ENCODE measurements at places on chromosomes 6 and 20. TPM values are rescaled to one million over a fixed set of nuclear protein-coding genes. Genes with fewer than 3 reads are reported as not detected.

Gene PROKR2
- not detected for total RNA-seq

Gene LAMA2
- 54.8 TPM for total RNA-seq

Gene FAM83B
- total RNA-seq = not detected

Gene HLA-DQA2
- not detected for total RNA-seq

Gene NOTCH4
- 1.4 TPM for total RNA-seq

Gene OPRM1
- total RNA-seq = not detected

Gene HLA-DRB5
- not detected for total RNA-seq

Gene ELOVL2
- not detected for total RNA-seq

Gene BTN3A1
- total RNA-seq = 27.6 TPM

Gene DAAM2
- total RNA-seq = 0.29 TPM

Gene EPPIN
- total RNA-seq = not detected

Gene SLC2A10
- 41.8 TPM for total RNA-seq

Gene TFB1M
- total RNA-seq = 26.5 TPM

Gene PRDM1
- total RNA-seq = 1.8 TPM

All from myometrial cell (primary cell).